ENCODE measurements at places on chromosomes 3 and 15.

GRCh38 chr3:94132777-94133176 is 69.9 kb downstream of the NSUN3 start:
- no peak for DNase-seq

- no peak for DNase-seq
Measured at GRCh38 chr15:82625136-82625535, 22.0 kb downstream of the CPEB1 start.

DNA sequence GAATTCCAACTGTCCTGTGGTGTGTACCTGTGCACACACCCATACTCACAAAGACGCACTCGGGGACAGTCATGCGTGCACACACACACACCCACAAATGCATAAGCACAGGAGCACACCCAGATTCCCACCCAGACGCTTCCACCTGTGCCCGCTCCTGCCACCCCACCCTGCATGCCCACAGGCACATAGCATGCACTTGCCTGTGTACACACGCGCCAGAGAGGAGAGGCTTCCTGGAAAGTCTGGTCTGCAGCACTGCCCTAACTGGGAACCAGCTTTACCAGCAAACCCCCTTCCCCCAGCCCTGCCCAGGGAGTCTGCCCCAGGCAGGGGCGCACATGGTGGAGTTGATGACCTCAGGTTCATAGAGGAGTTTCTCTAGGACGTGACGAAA is 246.2 kb downstream of the UACA start:
- DNase-seq = no peak

DNA sequence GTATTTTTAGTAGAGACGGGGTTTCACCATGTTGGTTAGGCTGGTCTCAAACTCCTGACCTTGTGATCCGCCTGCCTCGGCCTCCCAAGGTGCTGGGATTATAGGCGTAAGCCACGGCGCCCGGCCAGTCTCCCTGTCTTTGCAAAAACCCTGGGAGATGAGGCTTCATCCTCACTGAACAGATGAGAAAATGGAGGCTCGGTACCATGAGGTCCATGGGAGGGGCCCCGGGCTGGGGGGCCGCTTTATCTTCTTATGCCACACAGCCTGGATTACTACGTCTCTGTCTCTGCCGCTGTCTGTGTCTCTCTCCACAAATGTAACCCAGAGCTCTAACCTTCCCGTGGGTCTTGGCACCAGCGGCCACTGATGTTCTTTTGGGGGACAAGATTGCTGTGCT is 39.1 kb downstream of the ABTB1 start:
- no peak for DNase-seq

DNA sequence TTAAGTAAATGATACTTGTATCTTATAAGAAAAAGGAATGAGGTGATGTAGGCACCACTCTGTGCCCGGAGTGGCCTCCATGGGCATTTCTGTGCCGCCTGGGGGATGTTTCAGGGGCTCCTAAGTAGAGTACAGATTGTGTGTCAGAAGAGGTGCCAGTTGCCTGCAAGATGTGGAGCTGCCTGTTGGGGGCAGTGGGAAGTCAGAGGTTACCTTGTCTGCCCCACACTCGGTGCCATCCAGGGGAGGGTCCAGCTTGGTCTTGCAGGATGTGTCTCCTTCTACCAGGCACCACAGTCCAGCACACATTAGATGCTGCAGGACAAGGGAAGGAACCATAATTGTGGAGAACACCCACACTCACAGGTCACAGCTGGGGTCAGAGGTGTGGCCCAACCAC is 208.8 kb downstream of the ADAMTS17 start:
- DNase-seq = no peak

GRCh38 chr15:82292271-82292670 is 29.7 kb downstream of the SAXO2 start:
- DNase-seq = no peak

DNA sequence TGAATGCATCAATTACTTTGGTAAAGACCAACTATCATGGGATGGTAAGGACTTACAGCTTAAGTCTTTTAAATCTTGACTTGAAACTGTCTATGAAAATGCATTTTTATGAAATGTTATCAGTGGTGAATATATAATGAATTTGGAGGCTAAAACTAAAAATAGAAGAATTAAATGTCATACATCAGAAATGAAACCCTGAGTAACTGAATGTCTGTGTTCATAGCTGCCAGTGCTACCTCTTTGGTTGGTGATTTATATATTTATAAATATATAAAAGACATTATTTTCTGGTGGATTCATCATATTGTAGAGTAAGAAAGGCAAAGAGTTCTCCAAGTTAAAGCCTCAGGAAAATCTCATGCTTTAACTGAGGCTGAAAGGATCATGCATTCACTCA is 12.2 kb downstream of the SLC12A6 start:
- no peak for DNase-seq

DNA sequence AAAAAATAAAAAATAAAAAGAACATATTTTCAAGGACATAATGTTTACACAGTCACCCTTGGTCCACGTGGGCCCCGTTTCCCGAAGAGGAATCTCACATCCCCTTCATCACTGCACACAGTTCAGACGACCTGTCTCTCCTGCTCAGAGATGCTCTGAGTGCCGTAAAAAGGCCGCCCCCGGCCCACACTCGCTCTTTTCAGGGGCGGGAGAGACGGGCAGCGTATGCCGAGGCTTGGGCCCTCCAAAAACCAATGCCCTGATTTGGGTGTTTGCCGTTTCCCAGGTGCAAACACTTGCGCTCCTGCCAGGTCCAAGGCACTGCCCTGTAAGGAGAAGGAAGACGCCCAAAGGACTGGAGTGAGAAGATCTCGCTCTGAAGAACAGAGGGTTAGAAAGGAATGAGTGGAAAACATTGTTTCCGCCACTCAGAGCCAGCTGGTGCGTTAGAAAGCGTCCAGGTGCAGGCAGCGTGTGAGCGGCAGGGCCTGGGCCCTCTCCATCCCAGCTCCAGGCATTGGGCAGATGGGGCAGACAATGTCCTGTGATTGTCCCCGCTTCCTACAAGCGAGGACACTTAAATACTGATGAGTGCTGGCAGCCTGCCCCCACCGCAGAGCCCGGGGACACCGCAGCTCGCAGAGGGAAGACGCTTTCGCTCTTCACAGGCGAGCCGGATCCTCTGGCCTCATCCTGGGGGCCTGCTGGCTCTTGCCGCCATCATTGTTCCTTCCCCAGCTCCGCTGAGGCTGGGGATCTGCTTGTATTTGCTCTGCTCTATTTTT is 53.2 kb downstream of the NIPA2 start:
- no peak for DNase-seq

GRCh38 chr3:65729555-65729954 is 309.2 kb downstream of the MAGI1 start:
- DNase-seq = no peak

Measured in activated CD8-positive, alpha-beta memory T cell treated with anti-CD3 and anti-CD28 coated beads, Interleukin-2, amount 50 U/mL, for 4 hours (primary cell).